ENCODE measurements at places on chromosomes 16 and 17.

DNA sequence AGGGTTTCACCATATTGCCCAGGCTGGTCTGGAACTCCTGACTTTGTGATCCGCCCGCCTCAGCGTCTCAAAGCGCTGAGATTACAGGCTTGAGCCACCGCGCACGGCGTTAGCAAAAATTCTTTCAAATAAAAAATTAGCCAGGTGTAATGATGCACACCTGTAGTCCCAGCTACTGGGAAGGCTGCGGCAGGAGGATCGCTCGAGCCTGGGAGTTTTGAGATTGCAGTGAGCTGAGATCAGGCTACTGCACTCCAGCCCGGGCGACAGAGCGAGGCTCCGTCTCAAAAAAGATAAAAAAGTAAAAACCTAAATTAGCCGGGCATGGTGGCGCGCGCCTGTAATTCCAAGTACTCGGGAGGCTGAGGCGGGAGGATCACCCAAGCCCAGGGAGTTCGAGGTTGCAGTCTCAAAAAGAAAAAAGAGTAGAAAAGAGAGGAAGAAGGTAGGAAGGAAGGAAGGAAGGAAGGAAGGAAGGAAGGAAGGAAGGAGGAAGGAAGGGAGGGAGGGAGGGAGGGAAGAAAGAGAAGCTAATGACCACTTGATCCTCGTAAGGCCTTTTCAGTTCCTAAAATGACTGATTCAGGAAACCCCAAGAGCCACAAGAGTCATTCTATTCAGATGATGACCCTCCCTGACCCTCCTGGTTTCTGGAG, 59.2 kb downstream of the SRL start:
- DNase-seq: no peak

DNA sequence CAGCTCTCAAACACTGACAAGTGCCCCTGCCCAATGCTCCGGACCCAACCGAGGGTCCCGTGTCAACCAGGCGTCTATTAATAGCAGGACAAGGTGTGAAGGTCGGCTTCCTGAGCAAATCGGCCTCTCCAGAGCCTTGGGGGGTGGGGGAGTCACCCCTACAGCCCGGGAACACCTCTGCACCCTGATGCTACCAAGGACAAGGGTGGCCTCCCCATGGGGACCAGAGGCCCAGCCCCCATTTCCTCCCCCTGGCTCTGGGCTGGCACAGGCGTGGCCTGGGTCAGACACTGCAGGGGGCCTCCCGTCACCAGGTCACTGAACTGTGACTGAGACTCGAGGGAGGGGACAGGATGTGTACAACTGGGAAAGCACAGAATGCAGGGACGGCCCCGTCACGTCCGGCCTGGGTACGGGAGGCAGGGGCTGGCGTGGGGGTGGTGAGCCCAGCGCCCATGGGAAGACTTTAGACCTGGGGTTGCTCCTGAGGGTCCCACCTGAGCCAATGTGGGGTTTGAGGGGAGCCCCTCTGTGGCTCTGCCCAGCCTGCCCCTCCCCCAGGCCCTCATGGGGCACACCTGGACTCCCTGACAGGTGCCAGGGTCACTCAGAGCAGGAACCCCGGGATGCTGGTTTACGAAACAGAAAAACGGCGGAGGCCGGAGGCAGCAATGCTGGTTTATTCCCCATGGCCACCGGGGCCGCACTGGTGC, 579 bp upstream of the CYBA start:
- DNase-seq: no peak

GRCh38 chr17:57138030-57138911, 53.2 kb downstream of the AKAP1 start:
- DNase-seq: no peak

GRCh38 chr16:12337871-12338655, 361.5 kb downstream of the SNX29 start:
- DNase-seq: no peak

- no peak for DNase-seq
Observed at GRCh38 chr17:10089196-10089804, 109.1 kb downstream of the GAS7 start.

GRCh38 chr17:80220736-80221215, 549 bp downstream of the SLC26A11 start:
- no peak for DNase-seq

DNA sequence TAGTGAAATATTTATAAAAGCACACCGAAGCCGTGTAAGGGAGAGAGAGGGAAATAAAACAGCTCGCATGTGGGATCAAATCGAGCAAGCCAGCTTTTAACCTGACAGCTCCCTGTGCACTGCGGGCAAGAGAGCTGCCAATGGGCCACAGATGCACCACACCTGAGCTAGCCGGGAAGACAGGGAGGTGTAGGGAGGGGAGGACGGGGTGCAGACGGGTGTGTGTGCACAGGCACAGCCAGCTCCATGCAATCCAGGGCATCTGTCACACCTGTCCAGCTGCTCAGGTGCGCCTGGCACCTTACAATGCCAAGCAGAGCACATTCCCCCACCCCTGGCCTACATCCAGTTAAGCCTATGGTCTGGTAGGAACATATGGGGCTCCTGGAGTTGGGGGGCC, 70.0 kb downstream of the C16orf78 start:
- no peak for DNase-seq

All from AG04449 (cell line).